Retina (tissue), 1 donor: ENCODE measurements at places on chromosomes 1 and 21.
A peak's percentile ranks its signal among the peaks of the same experiment; 100 is the strongest.

DNA sequence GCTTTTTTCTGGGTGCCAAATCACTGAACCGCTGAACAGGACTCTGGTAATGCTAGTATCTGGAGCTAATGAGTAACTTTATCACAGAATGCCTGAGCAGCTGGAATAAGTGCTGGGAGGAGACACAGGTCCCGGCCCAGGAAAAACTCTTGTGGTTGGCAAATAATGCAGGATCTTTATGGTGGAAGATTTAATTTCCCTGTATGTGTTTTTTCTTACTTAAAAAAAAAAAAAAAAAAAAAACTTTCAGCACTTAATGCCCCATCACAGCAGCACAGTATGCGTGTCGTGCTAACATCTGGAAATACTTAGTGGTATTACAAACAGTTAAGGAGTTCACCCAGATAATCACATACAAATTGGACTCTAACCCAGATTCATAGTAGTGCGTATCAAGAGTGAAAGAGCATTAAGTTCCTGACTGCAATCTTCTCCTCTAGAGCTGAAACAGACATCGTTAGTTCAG is 220.7 kb downstream of the TOMM20 start:
- no peak for DNase-seq

DNA sequence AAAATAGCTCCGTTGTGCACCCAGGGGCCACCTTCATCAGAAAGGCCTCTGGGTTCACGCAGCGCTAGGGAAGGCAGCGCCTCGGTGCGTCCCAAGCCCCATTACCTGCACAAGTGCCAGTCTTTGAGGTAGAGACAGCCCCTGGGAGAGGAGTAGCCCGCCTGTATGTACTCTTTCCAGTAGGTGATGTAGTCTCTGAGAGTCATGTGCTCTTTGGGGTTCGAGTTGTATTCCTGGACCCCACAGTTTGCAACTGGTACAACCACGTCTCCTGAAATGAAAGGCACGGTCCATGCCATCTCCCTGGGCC is 601 bp downstream of the JMJD4 start:
- no peak for DNase-seq

DNA sequence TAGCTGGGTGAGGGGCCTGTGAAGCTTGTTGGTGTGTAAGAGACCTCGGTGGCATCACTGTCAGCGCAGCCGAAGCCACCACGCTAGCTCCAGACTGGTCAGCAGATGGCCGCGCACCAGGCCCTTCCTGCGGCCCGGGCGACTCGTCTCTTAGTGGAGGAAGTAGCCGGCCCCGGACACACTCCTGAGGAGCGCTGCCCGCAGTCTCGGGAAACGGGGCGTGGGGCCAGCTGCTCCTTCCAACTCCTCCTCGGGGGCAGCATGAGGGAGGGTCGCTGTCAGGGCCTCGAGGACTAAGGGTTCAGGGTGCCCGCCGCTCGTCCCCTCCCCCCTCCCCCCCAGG is 20.4 kb downstream of the H3-3A start:
- no peak for DNase-seq

DNA sequence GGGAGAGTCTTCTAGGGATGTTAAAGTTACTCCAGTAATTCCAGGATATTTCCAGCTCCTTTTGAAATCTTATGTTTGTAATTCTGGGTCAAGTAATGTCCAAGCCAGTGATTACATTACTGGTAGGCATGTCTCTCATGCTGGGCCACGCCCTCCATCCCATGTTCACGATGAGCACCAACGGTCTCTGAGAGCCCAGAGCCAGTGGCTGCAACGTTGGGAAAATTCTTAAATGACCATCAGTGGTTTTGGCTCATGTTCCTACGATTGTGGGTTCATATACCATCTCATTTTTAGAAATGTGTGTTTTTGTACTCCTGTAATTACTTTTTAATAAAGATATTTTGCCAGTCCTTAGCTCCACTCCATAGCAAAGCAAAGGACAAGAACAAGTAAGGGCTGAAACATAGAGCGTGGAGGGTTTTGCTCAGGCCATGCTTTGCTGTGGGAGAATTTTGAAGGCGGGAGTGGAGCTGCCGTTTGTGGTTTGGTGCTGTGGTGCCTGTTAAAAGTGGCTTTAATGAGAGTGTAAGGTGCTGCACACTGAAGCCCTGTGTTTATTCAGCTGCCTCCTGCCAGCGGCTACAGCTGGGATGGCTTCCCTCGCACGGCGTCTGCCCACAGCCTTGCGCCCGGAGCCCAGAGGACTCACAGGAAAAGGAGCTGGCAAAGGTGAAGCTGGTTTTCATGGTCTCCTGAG is 28.9 kb downstream of the VANGL1 start:
- DNase-seq = no peak

GRCh38 chr21:43031121-43031619 is 44.5 kb downstream of the CBS start:
- no peak for DNase-seq

GRCh38 chr21:19523746-19524145 is 1120.2 kb upstream of the TMPRSS15 start:
- no peak for DNase-seq

- peak; percentile 89 for DNase-seq
Observed at GRCh38 chr1:183804916-183805841, at the start of gene RGL1. Gene RGL1 (plus strand): TSS chr1:183805120. CDS start chr1:183805298, 178 bp downstream.
